ENCODE measurements at places on chromosomes 13 and 19. TPM values are rescaled to one million over a fixed set of nuclear protein-coding genes. Genes with fewer than 3 reads are reported as not detected.

DNA sequence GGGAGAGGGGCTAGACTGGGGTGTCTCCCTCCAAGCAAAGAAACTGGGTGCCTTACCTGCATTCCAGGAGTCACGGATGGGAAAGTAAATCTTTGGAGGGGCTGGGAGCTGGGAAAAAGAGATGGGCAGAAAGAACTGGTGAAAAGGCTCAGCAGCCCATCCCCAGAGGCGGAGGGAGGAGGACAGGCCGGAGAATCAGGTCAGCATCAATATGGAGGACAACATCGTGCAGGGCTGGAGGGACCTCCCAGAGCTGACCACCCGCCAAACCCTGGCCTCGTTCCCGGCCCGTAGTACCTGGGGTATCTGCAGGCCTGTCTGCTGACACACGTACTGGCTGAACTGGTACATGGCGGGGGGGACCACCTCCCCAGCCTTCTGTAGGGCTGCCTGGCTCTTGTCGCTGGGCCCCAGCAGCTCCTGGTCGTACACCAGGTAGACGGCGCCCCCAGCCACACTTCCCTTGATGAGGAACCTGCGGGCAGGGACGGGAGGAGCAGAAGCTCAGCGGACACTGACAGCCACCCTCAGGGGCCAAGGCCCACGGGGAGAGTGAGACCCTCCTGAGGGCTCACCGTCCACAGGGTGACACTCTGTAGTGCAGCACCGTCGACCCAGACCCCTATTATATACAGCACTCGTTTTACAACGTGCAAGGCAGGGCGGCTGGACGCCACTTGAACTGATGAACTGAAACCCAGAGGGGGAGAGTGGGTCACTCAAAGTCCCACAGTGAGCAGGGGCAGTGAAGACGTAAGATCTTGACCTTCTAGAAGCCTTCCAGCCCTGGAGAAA is 830 bp downstream of the MICOS13 start:
- H3K36me3 ChIP-seq, result no peaks in the 10 kb centered on the region
- H3K27me3 ChIP-seq, result no peaks in the 10 kb centered on the region
- H3K4me1 ChIP-seq, result peaks cover 10% of the 10 kb centered on the region
- peak overlapping the region; percentile 70 for H3K27ac ChIP-seq
- peak overlapping the region; percentile 94 for H3K4me3 ChIP-seq

DNA sequence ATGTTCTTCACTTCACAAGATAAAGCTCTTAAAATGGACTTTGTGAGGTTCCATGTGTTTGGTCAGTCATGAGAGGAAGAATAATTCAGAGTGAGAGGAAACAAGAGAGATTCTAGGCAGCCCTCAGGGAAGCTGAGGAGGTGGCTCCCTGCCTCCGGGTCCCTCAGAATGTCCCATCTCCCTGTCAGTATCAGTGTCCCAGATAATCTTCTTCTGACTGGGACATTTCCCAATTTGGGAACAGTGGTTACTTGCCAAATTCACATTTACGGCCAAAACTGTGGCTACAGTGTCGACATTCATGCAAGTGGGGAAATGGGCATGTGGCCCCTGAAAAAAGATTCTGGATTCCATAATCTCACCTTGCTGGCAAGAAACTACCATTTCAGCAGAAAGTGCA is 9.0 kb downstream of the ZNF417 start:
- H3K36me3 ChIP-seq, result no peaks in the 10 kb centered on the region
- H3K27me3 ChIP-seq, result no peaks in the 10 kb centered on the region
- H3K27ac ChIP-seq, result no peak overlapping the region
- no peak for DNase-seq
- H3K4me3 ChIP-seq, result no peak overlapping the region

GRCh38 chr19:21587117-21587461 is 81.7 kb downstream of the ZNF429 start:
- H3K4me3 ChIP-seq, result peak overlapping the region; percentile 59
- DNase-seq, result peak; percentile 69
- no peaks in the 10 kb centered on the region for H3K4me1 ChIP-seq

- no peaks in the 10 kb centered on the region for H3K27me3 ChIP-seq
- H3K27ac ChIP-seq, result no peak overlapping the region
- no peaks in the 10 kb centered on the region for H3K4me1 ChIP-seq
These were observed 62.9 kb downstream of the CHST8 start for GRCh38 chr19:33684538-33685232.

DNA sequence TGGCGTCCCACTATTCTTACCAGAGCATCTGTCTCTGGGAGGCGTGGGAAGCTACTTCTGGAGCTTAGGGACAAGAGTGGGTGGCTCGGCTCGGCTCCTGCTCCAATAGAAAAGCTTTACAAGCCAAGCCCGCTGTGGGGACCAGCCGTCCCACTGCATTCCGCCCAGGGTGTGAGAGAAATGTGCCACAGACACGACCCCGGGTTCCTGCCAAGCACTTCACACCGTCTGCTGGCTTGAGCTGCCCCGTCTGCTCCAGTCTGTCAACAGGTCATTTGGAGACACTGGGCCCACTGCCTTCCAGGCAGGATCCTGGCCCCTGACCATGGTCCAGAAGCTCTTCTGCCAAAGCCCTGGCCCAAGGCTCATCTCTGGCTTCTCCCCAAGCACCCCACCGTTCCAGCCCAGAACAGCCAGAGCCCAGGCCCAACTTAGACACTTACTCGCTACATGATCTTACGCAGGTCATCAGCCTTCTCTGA is 6.5 kb upstream of the FKRP start:
- H3K27me3 ChIP-seq, result no peaks in the 10 kb centered on the region
- H3K36me3 ChIP-seq, result no peaks in the 10 kb centered on the region
- peak; percentile 51 for DNase-seq
- peaks cover 31% of the 10 kb centered on the region for H3K4me1 ChIP-seq
- H3K4me3 ChIP-seq, result no peak overlapping the region
- H3K27ac ChIP-seq, result no peak overlapping the region

DNA sequence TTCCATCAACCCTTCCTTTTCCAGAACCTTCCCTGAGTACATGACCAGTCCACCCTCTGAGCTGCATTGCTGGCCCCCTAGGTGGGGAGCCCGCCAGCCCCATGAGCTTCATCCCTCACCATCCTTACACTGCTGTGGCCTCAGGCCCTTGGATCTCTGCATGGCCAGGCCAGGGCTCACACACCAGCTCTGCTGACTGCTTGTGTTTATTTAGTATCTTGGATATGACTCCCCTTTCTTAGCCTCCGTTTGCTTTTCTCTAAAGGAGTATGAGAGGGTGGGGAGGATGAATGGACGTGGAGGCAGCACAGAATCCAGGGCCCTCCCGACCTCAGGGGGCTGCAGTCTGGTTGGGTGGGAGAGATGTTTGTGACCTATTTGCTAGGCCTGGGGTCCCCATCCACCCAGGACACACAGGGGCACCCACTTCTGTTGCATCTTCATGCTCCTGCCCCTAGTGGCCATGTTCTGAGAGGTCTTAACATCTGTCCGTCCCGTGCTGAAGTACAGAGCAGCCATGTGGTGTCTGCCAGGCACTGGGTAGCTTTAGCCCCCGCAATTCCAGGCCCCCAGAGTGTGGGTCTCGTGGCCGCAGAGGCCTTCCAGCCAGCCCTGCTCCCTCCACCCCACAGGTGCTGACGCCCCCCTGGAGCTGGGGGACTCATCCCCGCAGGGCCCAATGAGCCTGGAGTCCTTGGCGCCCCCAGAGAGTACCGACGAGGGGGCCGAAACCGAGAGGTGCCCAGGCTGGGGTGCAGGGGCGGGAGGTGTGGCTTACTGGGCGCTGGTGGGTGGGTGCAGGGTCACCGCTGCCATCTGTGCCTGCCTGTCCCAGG is 13.0 kb downstream of the ARHGEF1 start:
- no peak overlapping the region for H3K4me3 ChIP-seq
- no peak overlapping the region for H3K27ac ChIP-seq

GRCh38 chr19:16527971-16528521 is 14.2 kb downstream of the CHERP start:
- no peaks in the 10 kb centered on the region for H3K36me3 ChIP-seq
- H3K4me3 ChIP-seq, result no peak overlapping the region
- H3K27me3 ChIP-seq, result no peaks in the 10 kb centered on the region
- H3K4me1 ChIP-seq, result no peaks in the 10 kb centered on the region
- no peak overlapping the region for H3K27ac ChIP-seq

- no peaks in the 10 kb centered on the region for H3K27me3 ChIP-seq
- no peak overlapping the region for H3K4me3 ChIP-seq
- DNase-seq, result peak; percentile 80
These were observed 47.5 kb downstream of the WASF3 start for GRCh38 chr13:26604784-26605545.

DNA sequence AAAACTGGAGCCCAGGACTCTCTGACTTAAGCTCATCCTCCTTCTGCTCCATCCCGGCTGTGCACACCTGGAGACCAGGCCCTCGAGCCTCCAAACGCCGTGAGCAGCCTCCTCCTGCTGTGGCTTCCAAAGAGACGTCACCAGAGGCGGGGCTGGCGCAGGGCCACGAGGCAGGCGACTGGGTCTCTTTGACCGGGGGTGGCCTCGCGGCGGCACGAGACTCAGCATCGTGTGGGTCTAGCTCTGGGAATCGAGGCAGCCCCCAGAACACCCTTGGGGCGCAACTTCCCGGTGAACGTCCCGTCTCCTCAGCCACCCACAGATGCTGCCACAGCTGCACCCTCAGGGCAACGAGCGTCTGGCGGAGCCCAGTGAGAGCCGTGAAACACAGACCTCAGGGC is 22.8 kb downstream of the RASA3 start:
- H3K4me3 ChIP-seq, result no peak overlapping the region
- H3K27me3 ChIP-seq, result no peaks in the 10 kb centered on the region
- no peak for DNase-seq
- no peak overlapping the region for H3K27ac ChIP-seq
- H3K36me3 ChIP-seq, result no peaks in the 10 kb centered on the region
- H3K4me1 ChIP-seq, result no peaks in the 10 kb centered on the region

- H3K27me3 ChIP-seq, result no peaks in the 10 kb centered on the region
- DNase-seq, result peak; percentile 51
- H3K4me3 ChIP-seq, result no peak overlapping the region
- H3K27ac ChIP-seq, result no peak overlapping the region
- H3K4me1 ChIP-seq, result no peaks in the 10 kb centered on the region
These were observed 1.8 kb downstream of the APOC4 start for GRCh38 chr19:44943801-44944249.

GRCh38 chr13:36480726-36481427 is 48.6 kb downstream of the CCNA1 start:
- H3K27me3 ChIP-seq, result no peaks in the 10 kb centered on the region
- no peak overlapping the region for H3K4me3 ChIP-seq
- no peaks in the 10 kb centered on the region for H3K4me1 ChIP-seq
- no peak for DNase-seq
- H3K36me3 ChIP-seq, result no peaks in the 10 kb centered on the region

GRCh38 chr19:15463861-15464371 is 428 bp downstream of the RASAL3 start:
- H3K4me1 ChIP-seq, result no peaks in the 10 kb centered on the region
- H3K36me3 ChIP-seq, result no peaks in the 10 kb centered on the region
- no peaks in the 10 kb centered on the region for H3K27me3 ChIP-seq

- no peak for DNase-seq
- no peak overlapping the region for H3K4me3 ChIP-seq
- no peaks in the 10 kb centered on the region for H3K36me3 ChIP-seq
- no peaks in the 10 kb centered on the region for H3K27me3 ChIP-seq
- H3K27ac ChIP-seq, result no peak overlapping the region
- peaks cover 6% of the 10 kb centered on the region for H3K4me1 ChIP-seq
These were observed 5.9 kb downstream of the ZSCAN22 start for GRCh38 chr19:58332697-58333096.

GRCh38 chr19:3369337-3370213 is 3.2 kb downstream of the NFIC start:
- no peaks in the 10 kb centered on the region for H3K36me3 ChIP-seq
- peak overlapping the region; percentile 96 for H3K4me3 ChIP-seq
- peaks cover 50% of the 10 kb centered on the region for H3K4me1 ChIP-seq

DNA sequence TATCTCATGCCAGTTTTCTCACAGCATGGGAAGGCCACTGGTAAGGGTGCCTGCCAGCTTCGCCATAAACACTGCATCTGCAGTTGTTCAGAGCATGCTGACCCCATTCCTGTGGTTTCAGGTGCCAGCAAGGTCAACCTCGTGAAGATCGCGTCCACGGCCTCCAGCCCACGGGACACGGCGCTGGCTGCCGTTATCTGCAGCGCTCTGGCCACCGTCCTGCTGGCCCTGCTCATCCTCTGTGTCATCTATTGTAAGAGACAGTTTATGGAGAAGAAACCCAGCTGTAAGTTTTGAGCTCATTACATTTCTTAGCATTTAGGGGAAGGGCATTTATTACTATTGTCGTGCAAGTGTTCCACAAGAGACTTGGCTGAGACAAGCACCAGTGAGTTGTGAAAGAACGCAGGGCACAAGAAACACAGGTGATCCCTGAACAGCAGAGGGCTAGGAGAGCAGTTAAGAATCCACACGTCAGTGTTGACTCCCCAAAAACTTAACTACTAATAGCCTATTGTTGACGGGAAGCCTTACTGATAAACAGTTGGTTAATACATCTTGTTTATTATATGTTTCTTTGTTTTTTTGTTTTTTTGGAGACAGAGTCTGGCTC is 88.8 kb downstream of the TNFRSF19 start:
- H3K27me3 ChIP-seq, result no peaks in the 10 kb centered on the region
- peaks cover 12% of the 10 kb centered on the region for H3K4me1 ChIP-seq
- no peaks in the 10 kb centered on the region for H3K36me3 ChIP-seq
- no peak overlapping the region for H3K4me3 ChIP-seq
- H3K27ac ChIP-seq, result peak overlapping the region; percentile 71

GRCh38 chr13:75285310-75285709 is 196.7 kb downstream of the TBC1D4 start:
- H3K4me1 ChIP-seq, result no peaks in the 10 kb centered on the region
- H3K4me3 ChIP-seq, result no peak overlapping the region
- H3K36me3 ChIP-seq, result no peaks in the 10 kb centered on the region
- no peaks in the 10 kb centered on the region for H3K27me3 ChIP-seq

DNA sequence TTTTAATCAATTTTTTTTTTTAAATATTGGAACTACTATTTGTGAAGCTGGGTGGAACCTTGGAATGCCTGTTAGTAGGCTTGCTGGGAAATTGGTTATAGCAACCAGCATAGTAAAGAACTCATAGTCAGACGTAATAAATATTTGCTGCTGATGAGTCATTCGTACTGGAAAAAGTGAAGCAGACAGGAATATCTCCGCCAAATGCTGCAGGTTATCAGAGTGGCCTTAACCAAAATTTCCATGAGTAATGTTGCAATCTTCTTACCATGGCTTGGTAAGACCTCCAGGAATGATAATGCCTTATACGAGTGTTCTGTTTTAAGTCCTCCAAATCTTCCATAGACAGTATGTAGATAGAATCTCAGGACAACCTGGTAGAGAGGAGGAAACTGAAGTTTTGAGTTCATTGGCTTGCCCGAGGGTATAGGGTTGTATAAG is 34.2 kb downstream of the MBNL2 start:
- H3K27ac ChIP-seq, result no peak overlapping the region
- no peak for DNase-seq
- no peaks in the 10 kb centered on the region for H3K27me3 ChIP-seq
- peaks cover 17% of the 10 kb centered on the region for H3K4me1 ChIP-seq

Gene INSR
- 85.1 TPM for total RNA-seq

Gene PRR12
- total RNA-seq, result 32.8 TPM

Gene ICAM3
- total RNA-seq, result 2.8 TPM

Gene ERICH4
- total RNA-seq, result not detected

Gene OR4F17
- not detected for total RNA-seq

Gene LGALS7B
- 8.1 TPM for total RNA-seq

Gene PVR
- 29.1 TPM for total RNA-seq

Gene CEBPA
- 5.0 TPM for total RNA-seq

All from testis (tissue), 5 donors.